Cardiac fibroblast (primary cell): ENCODE measurements at places on chromosomes 13 and 19.
A peak's percentile ranks its signal among the peaks of the same experiment; 100 is the strongest.

DNA sequence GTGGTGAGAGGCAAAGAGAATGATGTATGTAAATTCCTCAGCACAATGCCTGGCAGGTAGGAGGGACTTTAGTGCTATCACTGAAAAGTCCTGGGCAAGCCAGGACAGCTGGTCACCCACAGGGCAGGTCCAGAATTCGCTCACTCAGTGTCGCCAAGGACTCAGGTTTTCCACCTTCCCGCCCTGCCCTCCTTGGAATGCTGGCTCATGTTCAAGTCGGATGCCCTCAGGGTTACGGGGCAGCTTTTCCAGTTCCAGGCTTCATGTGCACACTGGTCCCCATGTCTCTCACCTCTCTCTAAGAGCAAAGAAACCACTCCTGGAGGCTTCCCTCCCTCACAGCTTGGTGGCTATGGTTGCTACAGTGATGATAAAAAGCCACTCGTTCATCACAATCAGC lies 24.8 kb upstream of the NAXD start:
- no peak for DNase-seq

GRCh38 chr13:102771298-102772041 lies 2.1 kb downstream of the TEX30 start:
- DNase-seq, result no peak

GRCh38 chr19:46946611-46947238 lies 72.9 kb upstream of the NPAS1 start:
- no peak for DNase-seq

GRCh38 chr13:27634231-27634630 lies 12.5 kb downstream of the POLR1D start:
- DNase-seq, result no peak

- no peak for DNase-seq
These were observed 14.4 kb downstream of the RGL3 start for GRCh38 chr19:11404588-11405222.

DNA sequence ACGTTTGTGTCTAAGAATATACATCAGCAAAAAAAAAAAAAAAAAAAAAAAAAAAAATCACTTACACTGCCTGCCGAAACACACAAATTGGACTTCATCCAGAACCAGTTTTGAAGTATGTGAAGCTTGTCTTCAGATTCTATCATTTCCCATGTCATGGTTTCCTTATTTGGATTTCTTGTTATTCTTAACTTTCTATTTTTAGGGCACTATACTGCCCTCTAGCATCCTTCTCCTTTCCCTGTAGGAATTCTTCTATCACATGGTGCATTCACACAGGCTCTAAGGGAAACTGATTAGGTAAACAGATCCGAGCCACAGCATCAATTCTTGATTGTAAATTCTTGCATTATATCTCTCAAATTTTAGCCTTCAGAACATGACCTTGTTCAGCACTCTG lies 1507.5 kb downstream of the OLFM4 start:
- DNase-seq, result no peak

DNA sequence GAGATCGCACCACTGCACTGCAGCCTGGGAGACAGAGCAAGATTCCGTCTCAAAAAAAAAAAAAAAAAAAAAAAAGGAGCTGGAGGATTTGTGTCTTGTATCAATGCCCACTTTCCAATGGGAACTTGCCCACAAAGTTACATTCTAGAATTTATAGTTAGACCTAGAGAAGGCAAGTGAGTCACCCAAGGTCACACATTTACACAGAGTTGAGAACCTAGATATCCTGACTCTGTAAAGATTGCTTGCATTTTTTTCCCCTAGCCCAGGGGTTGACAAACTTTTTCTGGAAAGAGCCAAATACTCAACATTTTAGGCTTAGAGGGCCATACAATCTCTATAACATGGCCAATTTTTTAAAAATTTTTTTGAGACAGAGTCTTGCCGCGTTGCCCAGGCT lies 7.7 kb upstream of the BRD4 start:
- no peak for DNase-seq

DNA sequence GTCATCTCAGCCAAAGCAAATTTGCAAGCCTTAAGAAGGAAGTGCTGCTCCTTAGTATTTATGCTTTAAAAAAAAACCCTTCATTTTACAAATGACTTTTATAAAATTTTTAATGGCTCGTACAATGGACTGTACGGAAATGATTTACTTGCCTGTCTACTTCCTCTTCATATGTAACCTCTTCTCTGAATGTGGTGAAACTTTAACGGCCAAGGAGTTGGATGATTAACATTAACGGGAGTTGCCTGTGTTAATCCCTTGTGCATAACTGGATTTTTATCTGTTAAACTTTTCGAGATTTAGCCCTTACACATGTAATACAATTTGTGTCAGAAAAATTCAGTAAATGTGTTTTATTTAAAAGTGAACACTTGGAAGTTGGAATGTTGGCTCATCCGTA lies 429.4 kb downstream of the TBC1D4 start:
- DNase-seq, result no peak

DNA sequence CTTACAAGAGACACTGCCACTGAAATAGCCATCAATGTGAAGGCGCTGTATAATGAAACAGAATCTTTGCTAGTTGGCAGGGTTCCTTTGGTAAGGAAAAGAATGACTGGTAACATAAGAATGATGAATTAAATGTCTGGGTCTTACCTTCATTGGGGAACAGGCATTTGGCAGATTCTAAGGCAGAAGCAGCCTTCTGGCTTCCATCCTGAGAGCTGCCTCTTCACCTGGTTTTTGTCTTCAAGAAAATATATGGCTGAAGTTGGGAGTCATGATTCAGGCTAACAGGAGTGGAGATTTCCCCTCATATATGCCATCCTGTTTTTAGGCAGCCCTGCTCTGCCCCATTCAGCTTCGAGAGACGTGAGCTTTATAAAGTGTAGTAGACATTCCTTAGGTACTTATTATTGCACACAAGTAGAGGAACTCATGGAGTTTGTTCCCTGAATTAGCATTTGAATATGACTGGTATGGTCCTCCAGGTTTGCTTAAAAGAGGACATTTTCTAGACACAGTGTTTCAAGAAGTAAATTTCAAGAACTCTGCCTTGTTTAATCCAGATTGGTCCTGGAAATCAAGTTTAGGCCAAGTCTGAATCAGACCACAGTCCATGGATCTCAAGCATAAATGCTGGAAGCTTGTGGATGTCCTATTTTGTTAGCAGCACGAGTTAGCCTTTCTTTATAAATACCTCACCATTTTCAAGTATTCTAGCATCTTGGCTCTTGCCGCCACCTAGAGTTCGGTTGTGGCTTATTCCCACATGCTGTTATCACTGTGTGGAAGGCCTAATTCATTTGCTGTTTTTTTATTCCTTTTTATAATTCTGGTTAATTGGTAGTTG lies 56.2 kb upstream of the AKAP11 start:
- DNase-seq, result peak; percentile 61

DNA sequence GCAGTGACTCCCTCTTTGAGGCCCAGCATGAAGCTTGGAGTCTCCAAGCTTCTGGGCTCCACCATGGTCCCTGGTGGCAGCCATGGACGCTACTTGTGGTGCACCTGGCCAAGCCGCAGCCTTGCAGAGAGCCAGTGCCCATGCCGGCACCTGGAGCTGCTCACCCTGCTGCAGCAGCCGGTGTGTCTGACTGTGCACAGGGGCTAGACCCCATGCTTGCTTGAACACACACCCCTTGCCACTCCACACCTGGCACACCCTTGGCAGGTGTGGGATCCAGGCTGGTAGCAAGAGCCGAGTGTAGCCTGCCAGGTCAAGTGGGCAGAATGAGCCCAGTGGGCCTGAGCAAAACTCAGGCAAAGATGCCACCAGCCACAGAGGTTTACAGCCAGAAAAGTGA lies 18.6 kb upstream of the MLLT1 start:
- DNase-seq, result no peak

- no peak for DNase-seq
These were observed 109.7 kb downstream of the PAN3 start for GRCh38 chr13:28248080-28248479.

- DNase-seq, result no peak
These were observed 45.2 kb downstream of the COMP start for GRCh38 chr19:18745931-18746330.

DNA sequence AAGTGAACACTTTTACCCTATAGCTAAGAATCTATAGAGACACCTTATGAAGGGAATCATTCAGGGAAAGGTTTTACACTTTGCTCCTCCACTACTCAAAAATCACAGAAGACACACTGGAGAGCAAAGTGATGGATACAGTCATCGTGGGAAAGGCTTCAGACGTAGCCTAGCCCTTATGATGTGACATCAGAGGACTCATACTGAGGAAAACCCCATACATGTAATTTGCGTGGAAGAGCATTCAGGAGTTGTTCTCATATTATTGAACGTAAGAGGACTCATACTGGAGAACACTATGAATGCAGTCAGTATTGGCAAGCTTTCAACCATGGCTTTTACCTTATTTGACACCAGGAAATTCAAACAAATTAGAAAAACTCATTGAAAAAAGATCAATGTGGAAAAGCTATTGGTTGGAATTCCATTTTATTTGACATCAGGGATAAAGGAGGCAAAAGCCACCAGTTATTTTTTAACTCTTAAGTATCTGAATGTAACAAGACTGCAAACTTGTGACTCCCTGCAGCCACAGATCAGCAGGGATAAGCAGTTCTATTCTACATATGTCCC lies 16.1 kb upstream of the ZNF274 start:
- peak; percentile 18 for DNase-seq

DNA sequence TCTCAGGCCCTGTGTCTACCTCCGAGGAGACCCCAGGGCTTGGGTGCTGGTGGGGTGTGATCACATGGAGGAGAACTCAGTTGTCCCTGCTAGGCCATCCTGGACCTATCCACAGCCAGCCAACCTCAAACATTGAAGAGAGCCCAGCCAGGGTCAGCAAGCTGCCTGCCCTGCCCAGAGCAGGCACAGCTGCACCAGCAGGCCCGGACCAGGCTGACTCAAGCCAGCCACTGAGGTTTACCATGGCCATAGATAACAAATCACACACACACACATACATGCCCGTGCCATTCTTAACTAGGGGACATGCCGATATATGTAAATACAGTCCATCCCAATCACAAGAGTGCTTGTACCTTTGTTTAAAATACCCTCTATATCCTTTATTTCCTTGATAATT lies 8.1 kb downstream of the ARHGEF7 start:
- DNase-seq, result no peak

GRCh38 chr13:43411211-43411610 lies 375.6 kb downstream of the ENOX1 start:
- DNase-seq, result no peak

GRCh38 chr19:10338940-10339339 lies 484 bp downstream of the ICAM3 start:
- no peak for DNase-seq

DNA sequence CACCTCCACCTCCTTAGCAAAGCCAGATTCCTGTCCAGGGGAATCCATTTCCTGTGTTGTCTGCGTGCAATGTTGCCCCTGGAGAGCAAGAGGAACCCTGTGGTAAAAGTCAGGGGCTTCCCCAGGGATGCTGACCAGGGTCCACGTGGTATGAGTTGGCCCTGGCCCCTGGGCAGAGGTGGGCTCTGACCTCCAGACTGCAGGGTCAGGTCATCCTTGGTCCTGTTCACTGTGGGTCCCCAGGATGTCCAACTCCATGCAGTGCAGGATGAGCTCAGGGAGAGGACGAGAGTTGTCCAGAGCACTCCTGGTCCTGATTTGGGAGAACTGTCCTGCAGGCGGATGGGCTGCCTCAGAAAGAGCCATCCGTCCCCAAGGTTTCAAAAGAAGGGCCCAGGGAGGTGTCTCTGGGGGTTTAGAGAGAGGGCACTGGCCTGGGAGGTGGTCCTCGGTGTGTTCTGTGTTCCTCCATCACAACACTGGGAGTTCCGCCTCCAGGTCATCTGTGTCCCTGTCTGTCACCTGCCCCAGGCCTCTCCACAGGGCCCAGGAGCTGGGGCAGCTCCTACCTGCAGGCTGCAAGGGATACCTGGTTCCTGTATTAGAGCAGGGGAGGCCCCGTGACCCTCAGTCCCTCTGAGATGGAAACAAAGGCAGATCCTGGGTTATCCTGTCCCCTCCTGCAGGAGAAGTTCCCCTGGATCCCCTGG lies 1.2 kb upstream of the CEACAM4 start:
- DNase-seq, result no peak

- no peak for DNase-seq
These were observed 253.8 kb downstream of the SLITRK5 start for GRCh38 chr13:87925006-87925405.

DNA sequence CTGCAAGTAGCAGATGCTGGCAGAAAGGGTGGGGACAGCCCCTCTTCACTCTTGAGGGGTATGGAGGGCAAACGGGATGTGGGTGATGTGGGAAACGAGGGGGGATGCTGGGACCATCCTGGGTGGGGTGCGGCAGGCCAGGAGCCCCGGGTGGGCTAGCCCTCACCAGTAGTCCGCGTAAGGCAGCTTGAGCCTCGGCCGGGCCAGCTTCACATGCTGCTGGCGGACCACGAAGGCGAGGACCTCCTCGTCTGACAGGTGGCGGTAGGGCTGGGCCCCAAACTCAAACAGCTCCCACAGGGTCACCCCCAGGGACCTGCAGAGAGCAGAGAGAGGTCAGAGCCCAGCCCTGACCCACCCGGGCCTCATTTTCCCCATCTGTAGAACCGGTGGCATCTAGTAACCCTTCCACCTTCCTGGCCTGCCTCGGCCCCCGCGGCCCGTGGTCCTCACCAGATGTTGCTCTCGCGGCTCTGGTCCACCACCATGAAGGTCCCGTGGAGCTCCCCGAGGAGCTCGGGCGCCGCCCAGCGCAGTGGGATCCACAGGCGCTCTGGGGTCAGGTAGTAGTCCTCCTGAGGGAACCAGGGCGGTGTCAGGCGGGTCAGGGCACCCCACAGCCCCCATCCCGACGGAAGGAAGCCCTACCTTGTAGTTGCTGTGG lies 10.7 kb downstream of the LMTK3 start:
- DNase-seq, result no peak

DNA sequence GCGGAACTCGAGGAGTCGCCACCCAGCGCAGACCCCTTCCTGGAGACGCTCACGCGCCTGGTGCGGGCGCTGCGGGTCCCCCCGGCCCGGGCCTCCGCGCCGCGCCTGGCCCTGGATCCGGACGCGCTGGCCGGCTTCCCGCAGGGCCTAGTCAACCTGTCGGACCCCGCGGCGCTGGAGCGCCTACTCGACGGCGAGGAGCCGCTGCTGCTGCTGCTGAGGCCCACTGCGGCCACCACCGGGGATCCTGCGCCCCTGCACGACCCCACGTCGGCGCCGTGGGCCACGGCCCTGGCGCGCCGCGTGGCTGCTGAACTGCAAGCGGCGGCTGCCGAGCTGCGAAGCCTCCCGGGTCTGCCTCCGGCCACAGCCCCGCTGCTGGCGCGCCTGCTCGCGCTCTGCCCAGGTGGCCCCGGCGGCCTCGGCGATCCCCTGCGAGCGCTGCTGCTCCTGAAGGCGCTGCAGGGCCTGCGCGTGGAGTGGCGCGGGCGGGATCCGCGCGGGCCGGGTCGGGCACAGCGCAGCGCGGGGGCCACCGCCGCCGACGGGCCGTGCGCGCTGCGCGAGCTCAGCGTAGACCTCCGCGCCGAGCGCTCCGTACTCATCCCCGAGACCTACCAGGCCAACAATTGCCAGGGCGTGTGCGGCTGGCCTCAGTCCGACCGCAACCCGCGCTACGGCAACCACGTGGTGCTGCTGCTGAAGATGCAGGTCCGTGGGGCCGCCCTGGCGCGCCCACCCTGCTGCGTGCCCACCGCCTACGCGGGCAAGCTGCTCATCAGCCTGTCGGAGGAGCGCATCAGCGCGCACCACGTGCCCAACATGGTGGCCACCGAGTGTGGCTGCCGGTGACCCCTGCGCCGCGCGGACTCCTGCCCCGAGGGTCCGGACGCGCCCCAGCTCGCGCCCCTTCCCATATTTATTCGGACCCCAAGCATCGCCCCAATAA lies 2.3 kb downstream of the AMH start:
- DNase-seq, result no peak
